ENCODE measurements at places on chromosomes 13 and 19.
A peak's percentile ranks its signal among the peaks of the same experiment; 100 is the strongest.

DNA sequence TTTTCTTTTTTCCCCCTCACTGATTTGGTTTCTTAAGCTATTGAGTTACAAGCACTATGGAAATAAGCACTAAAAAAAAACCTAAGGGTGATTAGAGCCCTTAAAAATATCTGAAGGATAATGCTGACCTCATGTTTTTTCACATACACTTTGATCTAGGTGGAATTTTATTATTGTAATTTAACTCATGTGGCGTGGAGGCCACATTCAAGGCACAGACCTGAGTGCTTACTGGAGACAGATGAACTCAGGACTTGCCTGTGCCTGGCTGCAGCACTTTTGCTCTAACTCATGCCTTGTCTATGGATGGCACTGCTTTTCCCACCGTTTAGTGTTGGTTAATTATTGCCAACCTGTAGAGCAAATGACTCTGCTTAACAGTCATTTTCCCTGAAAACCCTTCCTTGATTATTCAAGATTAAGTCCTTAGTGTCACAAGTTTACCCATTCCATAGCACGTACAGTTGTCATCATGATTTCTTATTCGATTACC lies 541.4 kb downstream of the GPC6 start:
- DNase-seq: no peak

GRCh38 chr13:35565273-35565672 lies 88.8 kb upstream of the MAB21L1 start:
- no peak for DNase-seq

GRCh38 chr13:72820156-72820897 lies 38.4 kb downstream of the PIBF1 start:
- no peak for DNase-seq

GRCh38 chr13:29707876-29708543 lies 112.5 kb upstream of the SLC7A1 start:
- DNase-seq: peak; percentile 47

All from OCI-M1 (cell line).